ENCODE measurements at places on chromosomes 3 and 15.

DNA sequence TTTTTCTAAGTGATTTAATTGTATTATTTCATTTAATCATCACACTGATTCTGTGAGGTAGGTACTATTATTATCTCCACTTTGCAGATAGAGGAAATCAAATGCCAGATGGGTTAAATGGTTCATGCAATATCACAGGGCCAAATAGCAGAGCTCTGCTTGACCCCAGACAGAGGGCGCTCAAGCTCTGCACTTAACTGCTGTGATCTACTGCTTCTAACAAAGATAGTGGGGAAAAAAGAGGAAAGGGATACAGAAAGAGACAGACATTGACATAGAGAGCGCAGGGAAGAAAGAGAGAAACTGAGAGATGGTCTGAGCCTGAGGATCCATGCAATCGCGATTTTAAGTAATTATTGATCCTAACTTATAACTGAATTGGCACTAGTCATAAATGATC, 279.1 kb upstream of the THRB start:
- peak; percentile 86 for DNase-seq

DNA sequence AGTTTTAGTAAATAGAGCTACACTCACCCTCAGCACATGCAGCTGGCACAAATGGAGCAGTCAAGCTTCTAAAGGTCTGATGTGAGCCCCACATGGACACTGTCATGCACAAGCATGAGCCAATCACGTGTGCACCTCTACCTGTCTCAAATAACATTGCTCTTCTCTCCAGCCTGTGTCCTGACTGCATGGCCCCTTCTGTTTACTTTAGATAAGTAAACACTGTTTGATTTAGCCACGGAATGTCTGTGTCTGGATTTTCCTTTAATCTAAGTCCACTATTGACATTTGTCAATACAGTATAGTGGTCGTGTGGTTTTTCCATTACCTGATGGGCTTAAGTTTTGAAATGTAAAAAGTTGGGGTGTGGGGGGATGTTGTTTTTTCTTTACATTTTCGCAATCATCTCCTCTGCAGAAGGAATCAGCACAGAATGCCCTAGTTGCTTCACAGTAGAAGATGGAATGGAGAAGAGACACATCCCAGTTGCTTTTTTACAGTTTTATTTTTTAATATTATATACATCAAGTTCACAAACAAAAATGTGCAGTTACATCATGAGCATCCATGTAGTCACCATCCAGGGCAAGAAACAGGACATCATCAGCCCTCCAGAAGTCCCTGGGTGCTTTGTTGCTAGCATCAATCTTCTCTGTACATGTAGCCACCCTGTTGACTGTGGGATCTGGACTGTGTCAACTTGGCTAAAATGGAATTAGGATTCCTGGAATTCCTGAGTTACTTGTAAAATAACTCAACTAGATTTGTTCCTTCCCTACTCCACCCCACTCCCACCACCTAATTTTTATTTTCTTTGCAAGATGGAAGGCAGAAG, 146.1 kb downstream of the UACA start:
- DNase-seq: peak; percentile 69

DNA sequence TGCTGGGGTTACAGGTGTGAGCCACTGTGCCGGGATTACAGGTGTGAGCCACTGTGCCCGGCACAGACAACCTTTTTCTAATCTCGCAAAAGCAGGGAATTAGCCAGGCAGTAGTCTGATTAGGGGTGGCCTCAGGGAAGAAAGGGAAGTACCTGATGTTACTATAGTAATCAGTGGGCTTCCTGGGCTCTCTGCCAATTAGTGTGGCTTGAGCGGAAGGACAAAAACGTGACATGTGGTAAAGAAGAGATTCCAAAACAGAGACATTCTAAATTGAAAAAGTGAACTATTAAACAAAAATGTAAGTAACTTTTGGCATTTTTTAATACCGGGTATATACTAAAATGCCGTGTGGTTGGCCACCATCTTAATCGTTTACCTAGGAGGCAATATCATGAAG, 48.1 kb downstream of the CFAP20DC start:
- no peak for DNase-seq

- DNase-seq: no peak
Measured at GRCh38 chr3:102163039-102163817, 271.6 kb upstream of the ZPLD1 start.

DNA sequence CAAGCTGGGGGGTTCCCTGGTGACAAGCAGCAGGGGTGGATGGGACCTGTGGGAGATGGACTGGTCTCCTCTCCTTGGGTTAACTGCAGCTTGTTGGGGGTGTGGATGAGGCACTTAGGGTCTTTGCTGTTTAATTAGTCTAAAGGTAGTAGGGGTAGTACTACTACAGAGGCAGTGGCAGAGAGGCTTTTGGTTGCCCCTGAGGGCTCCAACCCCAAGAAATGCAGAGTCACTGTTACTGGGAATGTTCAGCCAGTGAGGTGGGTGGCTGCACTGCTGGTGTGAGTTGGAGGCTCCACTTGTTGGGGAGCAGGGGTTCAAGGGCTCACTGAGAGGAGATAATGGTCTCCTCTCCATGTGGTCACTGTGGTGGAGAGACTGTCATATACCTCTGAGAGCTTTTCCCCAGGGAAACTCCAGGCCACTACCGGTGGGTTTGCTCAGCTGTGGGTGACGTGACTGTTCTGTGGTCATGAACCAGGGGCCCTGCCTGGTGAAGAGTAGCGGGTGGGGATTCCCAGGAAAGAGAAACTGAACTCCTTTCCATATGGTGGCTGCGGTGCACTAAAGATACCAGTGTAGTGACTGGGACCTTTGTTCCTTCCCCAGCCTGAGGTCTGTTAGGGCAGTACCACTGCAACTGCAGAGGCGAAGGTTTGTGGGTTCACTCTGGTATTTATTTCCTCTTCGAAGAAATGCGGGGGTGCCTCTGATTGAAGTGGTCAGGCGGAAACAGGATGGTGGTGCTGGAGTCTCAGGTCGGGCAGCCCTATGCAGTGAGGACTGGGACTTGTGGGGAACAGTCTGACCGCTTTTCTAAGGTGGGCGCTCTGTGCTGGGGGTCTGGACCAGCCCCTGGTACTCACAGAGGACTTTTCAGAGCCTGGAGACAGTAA, 68.9 kb upstream of the TNFSF10 start:
- no peak for DNase-seq

DNA sequence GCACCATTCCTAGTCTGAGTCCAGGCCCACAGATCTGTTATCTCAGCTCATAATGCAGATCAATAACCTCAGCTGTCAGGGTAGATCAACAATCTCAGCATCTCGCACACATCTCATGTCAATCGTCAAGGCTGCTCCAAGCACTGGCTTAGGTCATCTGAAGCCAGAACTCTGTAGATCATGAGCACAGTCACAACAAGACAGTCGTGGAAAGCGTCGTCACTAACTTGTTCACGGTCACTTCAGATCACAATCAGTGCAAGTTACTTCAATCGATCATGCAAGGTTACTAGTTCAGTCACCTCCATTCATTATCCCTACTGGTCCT, 71.8 kb downstream of the RBPMS2 start:
- DNase-seq: peak; percentile 77

DNA sequence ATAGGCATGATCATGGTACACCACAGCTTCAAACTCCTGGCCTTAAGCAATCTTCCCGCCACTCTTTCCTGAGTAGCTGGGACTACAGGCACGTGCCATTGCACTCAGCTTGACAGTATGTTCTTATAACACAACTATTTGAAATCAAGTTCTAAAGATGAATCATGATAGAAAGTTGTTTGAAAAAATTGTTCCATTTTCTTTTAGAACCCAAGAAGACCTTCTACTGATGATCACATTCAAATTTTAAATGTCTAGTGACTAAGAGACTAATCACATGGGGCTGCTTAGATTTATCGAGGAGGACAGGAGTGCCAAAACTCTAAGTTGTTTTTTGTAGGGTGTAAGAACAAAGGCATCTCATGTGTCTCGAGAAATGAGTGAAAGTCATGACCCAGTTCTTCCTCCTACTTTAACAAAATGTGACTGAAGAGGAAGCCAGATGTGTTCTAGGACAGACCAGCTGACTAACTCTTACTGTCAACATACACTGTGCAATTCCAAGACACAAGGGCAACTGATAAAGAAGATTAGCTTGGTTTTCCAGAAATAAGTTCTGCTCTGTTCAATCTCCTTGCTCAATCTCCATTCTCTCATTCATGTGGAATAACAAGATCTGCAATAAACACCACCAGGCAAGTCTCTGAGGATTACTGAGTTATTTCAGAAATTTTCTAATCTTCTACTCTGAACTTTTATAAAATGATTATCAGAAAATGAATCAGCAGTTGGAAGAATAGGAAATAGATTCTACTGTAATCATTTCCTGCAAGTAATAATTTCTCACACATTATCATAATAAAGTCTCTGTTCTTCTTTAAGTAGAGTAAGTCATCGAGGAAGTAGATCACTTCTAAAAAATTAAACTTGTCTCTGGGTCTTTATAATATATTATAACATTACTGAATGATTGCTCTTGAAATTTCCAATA, 122.6 kb upstream of the CCNL1 start:
- DNase-seq: no peak

DNA sequence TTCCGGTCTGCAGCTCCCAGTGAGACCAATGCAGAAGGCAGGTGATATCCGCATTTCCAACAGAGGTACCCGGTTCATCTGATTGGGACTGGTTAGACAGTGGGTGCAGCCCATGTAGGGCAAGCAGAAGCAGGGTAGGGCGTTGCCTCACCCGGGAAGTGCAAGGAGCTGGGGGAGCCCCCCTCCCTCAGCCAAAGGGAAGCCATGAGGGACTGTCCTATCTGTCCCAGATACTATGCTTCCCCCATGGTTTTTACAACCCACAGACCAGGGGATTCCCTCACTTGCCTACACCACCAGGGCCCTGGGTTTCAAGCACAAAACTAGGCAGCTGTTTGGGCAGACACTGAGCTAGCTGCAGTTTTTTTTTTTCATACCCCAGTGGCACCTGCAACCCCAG, 71.8 kb downstream of the CPNE4 start:
- no peak for DNase-seq

DNA sequence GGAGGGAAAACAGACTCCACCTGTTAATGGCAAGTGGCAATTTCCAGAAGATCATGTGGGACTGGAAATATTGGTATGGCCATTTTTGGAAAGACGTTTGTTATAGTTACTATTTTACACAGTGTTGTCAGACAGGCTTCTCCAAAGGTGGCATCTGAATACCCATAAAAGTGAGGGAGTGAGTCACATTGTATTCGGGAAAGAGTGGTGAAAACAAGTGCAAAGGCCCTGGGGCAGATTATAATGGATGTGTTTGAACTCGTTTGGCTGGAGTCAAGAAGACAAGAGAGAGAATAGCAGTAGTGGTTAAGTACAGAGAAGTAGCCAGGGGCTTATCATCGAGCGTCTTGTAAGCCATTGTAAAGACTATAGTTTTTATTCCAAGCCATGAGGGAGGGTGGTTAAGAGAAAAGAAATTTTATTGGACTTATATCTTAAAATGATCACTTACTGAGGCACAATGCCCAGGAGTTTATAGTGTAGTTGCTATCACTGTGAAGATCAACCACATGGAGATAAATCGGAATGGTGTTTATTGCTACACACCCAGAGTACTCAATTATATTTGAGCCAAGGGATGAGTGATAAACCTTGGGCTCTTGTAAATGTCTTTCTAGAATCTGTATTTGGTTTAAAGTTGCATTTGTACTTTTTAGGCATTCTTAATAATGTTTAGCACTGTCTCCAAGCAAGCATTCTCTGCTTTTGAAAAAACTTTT, 212.8 kb upstream of the KBTBD8 start:
- no peak for DNase-seq

DNA sequence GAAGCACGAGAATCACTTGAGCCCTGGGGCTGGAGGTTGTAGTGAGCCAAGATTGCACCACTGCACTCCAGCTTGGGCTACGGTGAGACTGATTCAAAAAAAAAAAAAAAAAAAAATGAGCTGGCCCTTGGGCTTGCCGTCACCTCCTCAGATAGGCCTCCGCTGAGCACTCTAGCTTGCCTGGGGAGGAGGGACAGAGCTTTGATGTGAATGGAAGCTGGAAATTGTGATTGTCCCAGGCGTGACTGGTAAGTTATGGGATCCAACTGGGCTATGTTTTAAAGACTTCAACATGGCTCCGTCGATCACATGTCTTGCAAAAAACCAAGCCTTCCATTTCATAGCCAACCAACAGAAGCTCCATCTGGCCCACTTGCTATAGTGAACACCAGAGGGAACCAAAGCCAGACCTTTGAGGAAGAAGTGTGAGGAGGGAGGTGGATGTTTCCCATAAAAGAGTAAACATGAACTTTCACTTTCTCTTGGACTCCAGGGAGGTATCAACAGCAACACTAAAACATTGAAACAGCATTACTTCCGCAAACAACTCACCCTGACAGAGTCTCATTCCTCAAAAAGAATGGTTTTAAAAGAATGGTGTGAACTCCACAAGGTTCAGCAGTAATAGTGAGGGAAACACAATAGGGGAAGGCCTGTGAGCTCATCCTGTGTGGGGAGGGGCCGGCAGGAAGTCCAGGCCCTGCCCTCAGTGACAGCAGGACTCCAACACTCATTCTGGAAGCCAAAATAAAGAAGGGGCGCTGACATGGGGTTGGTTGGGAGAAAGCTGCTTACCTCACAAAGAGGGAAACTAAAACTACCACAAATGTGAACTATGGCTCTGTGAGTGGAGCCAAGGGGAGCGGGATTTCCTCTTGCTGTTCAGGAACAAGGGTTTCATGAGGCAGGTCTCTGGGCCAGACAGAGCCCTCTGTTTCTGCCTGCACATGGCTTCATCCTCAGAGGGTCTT, 59.2 kb upstream of the IL12A start:
- no peak for DNase-seq

GRCh38 chr15:77634266-77634962, 1.7 kb upstream of the LINGO1 start:
- DNase-seq: peak; percentile 76

- no peak for DNase-seq
Measured at GRCh38 chr15:100987143-100987542, 68.0 kb downstream of the LRRK1 start.

GRCh38 chr3:82509106-82509842, 747.8 kb upstream of the GBE1 start:
- no peak for DNase-seq

DNA sequence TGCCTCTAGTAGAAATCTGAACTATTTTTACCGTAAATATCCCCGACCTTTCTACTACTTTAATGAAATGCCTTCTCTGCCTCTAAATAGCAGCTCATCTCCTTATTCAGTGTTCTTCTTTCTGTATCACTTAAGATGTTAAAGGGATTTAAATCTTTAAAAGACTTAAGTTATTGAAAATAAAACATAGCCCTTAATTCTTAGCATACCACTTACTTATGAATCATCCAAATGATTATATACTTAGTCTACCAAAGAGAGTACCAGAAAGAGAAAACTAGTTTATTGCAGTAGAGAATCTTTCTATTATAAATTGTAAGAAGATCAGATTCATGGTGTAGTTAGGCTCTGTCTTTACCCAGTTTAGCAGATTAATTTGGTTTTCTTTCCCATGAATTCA, 802.0 kb downstream of the TBL1XR1 start:
- DNase-seq: no peak

- no peak for DNase-seq
Measured at GRCh38 chr3:43207628-43208085, 78.7 kb upstream of the SNRK start.

- no peak for DNase-seq
Measured at GRCh38 chr15:78102741-78103140, 10.4 kb downstream of the SH2D7 start.
